ENCODE measurements at places on chromosomes 12 and 14.

- peak; percentile 93 for DNase-seq
Measured at GRCh38 chr14:51396222-51396815, 156.3 kb downstream of the TMX1 start.

DNA sequence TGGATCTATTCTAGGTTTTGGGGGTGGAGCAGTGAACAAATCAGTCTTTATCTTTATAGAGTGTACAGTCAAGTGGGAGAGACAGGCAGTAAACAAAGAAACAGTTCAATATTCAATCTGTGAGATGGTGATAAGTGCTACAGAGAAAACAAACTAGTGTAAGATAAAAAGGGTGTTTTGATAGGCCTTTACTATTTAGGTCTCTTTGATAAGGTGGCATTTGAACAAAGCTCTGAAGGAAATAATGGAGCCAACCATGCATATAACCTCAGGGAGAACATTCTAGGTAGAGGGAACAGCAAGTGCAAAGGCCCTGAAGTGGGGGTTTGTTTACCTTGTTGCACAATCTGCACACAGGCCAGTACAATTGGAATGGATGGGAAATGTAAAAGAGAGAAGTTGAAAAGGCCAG is 47.3 kb downstream of the PTPN11 start:
- DNase-seq = no peak

GRCh38 chr12:104751120-104751519 is 207.0 kb downstream of the SLC41A2 start:
- DNase-seq = no peak

GRCh38 chr12:106975098-106975497 is 11.8 kb downstream of the MTERF2 start:
- no peak for DNase-seq

GRCh38 chr14:100350986-100351385 is 27.8 kb downstream of the SLC25A47 start:
- no peak for DNase-seq

- no peak for DNase-seq
Measured at GRCh38 chr14:93073358-93073707, 42.4 kb downstream of the ITPK1 start.

DNA sequence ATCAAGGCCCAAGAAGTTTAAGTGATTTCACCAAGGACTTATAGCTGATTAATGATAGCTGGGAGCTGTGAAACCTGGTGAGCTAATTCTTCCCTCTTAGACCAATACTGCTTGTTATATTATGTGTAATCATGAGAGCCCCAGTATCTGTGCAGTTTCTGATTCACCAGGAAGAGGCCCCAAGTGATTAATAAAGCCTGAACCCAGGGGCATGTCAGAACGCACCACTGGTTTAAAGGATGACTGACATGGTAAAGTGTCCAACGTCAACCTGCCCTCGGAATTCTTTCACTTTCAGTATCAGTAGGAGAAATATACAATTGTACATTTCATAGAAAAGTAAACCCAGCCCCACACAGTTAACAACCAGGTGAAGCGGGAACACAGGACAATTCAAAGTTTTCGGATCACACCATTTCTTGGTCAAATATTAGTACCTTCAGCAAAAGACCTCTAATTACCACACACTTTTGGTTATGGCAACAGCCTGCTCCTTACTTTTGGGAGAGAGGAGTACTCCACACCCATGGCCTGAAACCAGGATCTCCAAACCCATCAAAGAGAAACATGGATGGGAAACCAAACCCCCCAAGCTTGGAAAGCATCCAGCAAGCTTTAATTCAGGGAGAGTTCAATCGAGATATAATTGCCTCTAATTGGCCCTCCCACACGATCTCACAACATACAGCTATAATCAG is 28.5 kb downstream of the TMCC3 start:
- no peak for DNase-seq

GRCh38 chr12:79690142-79690637 is 574 bp downstream of the PAWR start:
- DNase-seq = no peak

- DNase-seq = no peak
Measured at GRCh38 chr14:101564819-101565698, 3.8 kb downstream of the DIO3 start.

GRCh38 chr14:102208741-102209140 is 69.0 kb downstream of the WDR20 start:
- DNase-seq = no peak

DNA sequence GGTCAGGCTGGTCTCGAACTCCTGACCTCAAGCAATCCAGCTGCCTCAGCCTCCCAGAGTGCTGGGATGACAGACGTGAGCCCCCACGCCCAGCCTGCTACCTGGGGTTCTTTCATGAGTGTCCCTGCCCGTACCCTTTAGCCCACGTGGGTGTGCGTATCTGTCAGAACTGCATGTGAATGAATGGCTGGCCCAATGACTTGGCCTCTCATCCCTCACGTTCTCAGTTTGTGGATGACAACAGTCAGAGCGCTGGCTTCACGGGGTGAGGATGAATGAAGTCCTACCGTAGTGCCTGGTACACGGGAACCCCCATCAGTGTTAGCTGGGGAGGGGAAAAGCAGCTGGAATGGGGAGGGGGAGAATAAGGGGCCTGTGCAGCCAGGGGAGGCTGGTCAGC is 16.1 kb upstream of the ZDHHC22 start:
- DNase-seq = no peak

DNA sequence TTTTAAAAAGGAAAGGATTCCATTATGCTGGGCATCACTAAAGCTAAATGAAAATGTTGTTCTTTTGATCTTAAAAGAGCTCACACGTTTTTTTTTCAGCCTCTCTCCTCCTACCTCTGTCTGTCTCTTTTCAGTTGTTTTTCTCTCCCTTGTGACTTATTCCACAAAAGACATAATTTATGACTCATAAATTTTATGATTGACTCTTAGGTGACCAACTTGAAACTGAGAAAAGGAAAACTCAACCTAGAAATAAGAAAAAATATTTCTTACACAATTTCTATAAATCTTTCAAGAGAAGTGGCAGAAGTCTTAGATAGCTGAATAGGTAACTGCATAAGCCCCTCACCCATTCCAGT is 227.7 kb upstream of the DDHD1 start:
- no peak for DNase-seq

DNA sequence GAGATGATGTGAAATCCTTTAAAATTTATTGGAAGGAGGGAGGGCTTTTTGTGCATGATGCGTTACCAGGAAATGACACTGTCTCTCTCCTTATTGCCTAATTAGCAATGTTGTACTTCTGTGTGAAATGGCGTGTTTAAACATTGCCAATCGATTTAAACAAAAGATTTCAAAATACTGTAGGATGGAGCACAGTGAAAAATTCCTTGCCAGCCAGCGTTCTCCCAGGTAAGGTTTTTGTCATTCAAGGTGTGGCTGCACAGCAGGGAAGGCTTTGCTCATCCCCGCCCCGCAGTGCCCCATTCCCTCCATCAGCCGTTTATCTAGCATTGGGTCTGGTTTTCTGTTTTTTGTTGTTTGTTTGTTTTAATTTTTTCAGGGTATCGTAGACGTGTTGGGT is 137.3 kb downstream of the CACNA1C start:
- DNase-seq = no peak

DNA sequence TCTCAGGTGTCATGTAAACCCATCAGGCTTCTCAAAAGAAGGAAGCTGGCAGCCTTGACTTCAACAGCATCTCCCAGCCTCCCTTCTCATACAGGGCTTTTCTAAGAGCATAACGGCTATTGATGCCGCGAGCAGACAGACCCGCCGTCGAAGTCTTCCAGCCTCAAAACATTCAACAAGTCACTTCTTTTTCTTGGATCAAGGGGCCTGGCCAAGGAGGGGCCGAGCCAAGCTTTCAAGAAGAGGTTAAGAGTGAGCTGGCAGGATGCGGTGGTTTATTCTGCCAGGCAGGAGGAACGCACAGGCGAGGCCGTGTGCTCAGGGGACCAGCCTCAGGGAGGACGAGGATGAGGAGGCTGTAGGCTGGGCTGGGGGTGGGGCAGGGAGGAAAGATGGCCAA is 102.9 kb upstream of the RFLNA start:
- no peak for DNase-seq

DNA sequence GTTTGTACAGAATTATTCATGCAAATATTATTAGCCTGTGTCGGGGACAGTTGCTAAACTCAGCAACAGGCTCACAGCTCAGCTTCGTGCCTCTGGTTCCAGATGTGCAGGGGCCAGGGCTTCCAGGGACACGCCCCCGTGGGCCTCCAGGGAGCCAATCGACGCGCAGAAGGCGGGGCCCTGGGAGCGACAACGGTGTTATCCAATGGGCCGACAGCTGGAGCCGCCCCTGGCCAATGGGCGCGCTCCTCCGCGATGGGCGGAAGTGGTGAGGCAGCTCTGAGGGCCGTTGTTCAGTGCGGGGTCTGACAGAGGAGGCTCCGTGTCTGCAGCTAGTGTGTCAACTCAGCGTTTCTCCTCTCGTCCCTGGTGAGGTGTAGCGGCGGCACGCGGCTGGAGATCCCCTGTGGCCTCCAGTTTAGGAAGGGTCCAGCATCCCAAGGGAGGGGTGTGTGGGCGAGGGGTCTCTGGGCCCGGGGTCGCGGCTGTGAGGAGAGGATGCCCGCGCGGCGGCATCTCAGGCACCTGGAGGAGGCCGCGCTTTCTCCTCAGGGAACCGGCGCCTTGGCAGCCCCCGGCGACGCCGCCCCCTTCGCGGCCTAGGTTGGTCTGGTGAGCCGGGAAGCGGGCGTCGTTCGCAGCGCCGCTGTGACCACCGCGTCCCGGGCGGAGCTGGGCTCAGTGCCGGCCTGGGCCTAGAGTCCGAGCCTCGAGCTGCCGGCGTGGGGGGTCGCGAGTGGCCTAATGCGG is at the start of gene TRAFD1:
TRAFD1 (plus strand) TSS at position 311 of the 750 bp plus-strand sequence. CDS start 4,963 bp downstream, outside the sequence.
- DNase-seq = peak; percentile 83

GRCh38 chr12:115013236-115013981 is 329.4 kb upstream of the TBX3 start:
- DNase-seq = no peak

DNA sequence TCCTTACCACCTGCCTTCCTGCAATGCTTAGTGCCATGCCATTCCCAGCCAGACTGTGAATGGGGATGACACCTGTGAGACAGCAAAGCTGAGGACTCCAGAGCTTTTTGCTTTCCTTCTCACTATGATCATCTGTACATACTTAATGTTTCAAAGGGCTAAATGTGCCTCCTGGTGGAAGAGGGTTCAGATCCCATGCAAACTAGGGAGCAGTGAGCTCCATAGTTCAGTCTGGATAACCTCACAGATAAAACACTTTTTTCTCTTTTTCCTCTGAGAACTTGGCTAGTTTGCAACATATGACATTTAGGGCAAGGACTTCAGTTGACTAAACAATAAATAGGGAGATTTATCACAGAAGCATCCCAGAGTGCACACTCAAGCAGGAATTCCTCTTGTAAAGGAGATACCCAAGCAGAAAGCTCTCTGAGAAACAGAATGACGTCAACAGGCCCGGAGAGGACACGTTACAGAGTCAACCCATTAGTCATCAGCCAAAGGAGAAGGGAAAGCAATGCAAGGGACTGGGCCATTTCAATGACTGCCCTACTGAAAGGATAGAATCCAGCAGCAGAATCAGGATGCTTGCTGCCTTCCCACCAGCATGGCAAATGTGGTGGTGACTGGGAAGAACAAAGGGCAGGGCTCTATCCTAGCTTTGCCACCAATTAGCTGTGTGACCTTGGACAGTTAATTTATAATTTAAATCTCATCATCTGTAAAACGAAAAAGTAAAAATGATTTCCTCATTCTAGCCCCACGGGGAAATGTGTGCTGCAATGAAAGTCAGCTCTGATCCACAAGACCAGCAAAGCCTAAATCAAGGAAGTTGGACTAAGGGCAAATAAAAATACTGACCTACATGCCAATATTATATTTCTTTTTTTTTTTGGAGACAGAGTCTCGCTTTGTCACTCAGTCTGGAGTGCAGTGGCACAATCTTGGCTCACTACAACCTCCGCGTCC is 80.8 kb upstream of the ACTN1 start:
- DNase-seq = peak; percentile 93

GRCh38 chr12:31117203-31118011 is 43.7 kb downstream of the DDX11 start:
- no peak for DNase-seq

Measured in AG09309 (cell line).